ENCODE measurements at places on chromosomes 2 and 18. TPM values are rescaled to one million over a fixed set of nuclear protein-coding genes. Genes with fewer than 3 reads are reported as not detected.

- no peak overlapping the region for H3K4me3 ChIP-seq
- peak; percentile 81 for DNase-seq
- H3K27me3 ChIP-seq = no peaks in the 10 kb centered on the region
- peaks cover 72% of the 10 kb centered on the region for H3K4me1 ChIP-seq
Observed at GRCh38 chr2:237196866-237197618, 111.4 kb downstream of the COPS8 start.

- no peaks in the 10 kb centered on the region for H3K36me3 ChIP-seq
- H3K4me3 ChIP-seq = no peak overlapping the region
- no peaks in the 10 kb centered on the region for H3K27me3 ChIP-seq
- H3K27ac ChIP-seq = no peak overlapping the region
- H3K4me1 ChIP-seq = no peaks in the 10 kb centered on the region
- no peak for DNase-seq
Observed at GRCh38 chr2:73877071-73877802, 15.6 kb upstream of the ACTG2 start.

GRCh38 chr2:70685771-70686171 is 82.2 kb downstream of the ADD2 start:
- H3K4me1 ChIP-seq = peaks cover 6% of the 10 kb centered on the region
- DNase-seq = no peak
- H3K36me3 ChIP-seq = no peaks in the 10 kb centered on the region
- no peak overlapping the region for H3K4me3 ChIP-seq
- no peaks in the 10 kb centered on the region for H3K27me3 ChIP-seq
- H3K27ac ChIP-seq = no peak overlapping the region

ST8SIA5 gene
- not detected for total RNA-seq

PTGR3 gene
- 17.4 TPM for total RNA-seq

ATG16L1 gene
- 54.3 TPM for total RNA-seq

PJVK gene
- total RNA-seq = 0.08 TPM

Data from SJSA1 (cell line).